ENCODE measurements at places on chromosomes 6 and 20.

DNA sequence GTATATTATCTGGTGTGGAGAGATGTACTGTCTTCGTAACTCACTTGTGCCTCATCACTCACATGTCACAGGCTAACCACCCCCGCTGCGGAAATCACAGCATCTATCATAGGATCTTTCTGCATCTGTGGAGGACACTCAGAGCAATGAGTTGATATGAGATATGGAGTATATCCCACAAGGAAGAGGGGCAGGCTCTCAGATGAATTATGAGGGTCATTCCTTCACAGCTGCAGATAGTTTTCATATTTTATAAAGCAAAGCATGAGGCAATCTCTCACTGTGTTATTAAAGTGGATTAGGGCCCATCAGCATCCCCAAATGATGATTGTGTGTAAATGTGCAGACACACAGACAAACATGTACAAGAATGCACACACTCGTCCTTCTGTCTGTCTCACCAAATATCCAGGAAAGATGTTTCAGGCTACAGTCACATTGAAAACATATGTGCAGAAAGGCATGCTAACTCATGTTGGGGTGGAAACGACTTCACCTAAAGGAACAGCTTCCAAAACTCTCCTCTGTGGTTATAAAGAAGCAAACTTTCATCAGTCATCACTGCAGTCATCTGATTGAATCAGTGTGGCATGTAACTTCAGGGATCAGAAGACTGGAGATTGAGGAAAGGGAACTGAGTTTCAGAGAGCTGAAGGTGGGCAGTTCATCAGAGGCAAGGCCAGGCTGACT is 164.7 kb downstream of the FOXC1 start:
- DNase-seq = no peak

DNA sequence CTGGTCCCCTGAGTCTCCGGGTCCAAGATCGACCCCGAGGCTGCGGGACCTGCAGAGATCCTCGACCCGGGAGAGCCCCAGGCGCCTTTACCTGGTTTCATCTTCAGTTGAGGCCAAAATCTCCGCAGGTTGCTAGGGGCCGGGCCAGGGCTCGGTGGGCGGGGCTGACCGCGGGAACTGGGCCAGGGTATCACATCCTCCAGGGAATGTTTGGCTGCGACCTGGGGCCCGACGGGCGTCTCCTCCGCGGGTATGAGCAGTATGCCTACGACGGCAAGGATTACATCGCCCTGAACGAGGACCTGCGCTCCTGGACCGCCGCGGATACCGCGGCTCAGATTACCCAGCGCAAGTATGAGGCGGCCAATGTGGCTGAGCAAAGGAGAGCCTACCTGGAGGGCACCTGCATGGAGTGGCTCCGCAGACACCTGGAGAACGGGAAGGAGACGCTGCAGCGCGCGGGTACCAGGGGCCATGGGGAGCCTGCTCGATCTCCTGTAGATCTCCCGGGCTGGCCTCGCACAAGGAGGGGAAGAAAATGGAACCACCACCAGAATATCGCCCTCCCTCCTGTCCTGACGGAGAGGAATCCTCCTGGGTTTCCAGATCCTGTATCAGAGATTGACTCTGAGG is 53.8 kb upstream of the POLR1H start:
- no peak for DNase-seq

GRCh38 chr20:9617940-9618339 is 103.5 kb downstream of the LAMP5 start:
- no peak for DNase-seq

- no peak for DNase-seq
These were observed 204.6 kb downstream of the CD83 start for GRCh38 chr6:14321992-14322772.

DNA sequence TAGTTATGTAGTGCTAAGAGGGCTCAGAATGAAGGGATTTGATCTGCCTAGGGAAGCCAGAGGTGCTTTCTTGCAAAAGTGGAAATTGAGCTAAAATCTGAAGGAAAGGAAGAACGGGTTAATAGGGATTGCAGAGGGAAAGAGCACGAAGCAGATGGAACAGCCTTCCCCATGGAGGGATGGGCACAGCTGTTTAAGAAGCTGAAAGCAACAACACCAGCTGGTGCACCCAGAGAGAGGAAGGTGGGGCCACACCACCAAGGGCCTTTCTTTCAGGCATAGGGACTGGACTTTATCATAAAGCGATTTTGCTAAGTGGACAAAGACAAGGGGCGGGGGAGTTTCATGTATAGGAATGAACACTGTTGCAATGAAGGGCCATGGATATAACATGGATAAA is 65.8 kb upstream of the SNRPB2 start:
- DNase-seq = no peak

DNA sequence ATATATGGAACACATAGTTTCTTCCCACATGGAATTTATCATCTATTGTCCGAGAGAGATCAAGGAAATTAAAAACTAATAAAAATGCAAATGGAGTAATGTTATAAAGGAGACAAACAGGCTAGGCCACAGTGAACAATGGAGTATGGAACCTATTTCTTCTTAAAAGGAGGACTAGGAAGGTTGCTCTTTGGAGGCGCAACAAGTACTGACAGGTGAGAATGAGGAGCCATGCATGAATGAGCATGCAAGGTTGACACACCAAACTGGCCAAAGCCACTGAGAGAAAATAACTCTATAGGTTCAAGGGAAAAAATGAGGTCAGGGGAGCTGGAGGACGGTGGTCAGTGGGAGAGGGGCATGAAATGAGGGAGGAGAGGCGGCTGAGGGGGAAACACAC is 40.9 kb downstream of the PSMB1 start:
- no peak for DNase-seq

- DNase-seq = no peak
These were observed 16.1 kb upstream of the TSBP1 start for GRCh38 chr6:32387589-32388340.

DNA sequence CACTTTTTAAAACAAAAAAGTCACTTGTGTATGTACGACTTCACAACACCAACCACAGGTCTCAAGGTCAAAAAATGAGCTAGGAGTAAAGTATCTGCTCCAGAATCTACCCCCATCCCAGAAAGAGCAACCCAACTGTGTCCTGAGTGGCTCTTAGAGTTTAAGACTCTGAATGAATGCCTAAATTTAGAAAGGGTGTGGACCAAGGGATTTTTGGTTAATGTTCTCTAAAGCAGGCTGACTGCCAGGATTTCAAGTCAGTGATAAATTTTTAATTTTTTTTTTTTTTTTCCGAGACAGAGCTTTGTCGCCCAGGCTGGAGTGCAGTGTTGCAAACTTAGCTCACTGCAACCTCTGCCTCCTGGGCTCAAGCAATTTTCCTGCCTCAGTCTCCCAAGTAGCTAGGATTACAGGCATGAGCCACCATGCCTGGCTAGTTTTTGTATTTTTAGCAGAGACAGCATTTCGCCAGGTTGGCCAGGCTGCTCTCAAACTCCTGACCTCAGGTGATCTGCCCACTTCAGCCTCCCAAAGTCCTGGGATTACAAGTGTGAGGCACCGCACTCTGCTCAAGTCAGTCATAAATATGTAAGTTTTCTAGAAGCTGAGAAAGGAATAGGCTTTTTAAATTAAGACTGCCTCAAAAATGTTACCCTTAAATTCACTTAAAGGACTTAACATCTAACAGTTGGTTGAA is 20.2 kb downstream of the STAU1 start:
- DNase-seq = no peak

DNA sequence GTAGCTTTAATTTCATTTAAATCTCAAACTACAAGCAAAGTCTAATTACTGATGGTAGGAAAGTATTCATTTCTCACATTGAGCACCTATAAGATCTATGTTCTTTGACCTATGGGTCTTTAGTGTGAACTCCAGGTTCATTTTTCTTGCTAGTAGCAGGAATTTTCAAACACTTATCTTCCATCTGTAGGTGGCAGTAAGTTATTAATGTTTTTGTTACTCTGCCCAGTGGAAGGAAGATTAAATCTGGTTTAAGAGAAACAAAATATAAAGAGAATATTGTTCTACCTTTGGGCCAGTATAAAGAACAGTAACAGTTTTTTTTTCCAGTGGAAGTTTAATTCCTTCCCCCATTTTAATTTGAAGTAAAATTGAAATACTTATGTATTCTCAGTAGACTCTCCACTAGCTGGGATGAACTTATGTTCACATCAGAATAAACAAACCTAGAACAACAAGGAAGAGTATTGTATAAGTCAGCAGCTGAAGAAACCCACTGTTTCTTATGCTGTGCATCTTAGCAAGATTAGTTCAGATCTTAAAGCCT is 328.2 kb downstream of the PHF3 start:
- DNase-seq = no peak

DNA sequence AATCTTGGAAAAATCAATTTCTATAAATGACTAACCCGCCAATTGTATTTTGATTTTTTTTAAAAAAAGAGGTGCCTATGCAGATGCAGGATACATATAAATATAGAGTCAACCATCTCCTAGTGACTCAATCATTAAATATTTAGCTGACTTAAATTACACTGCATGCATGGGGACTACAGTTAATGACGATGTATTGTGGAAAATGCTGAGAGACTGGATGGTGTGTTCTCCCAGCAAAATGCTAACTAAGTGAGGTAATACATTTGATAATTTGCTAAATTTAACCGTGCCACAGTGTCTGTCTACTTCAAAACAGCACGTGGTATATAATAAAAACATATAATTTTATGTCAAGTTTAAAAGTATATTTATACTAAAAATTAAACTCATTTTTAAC is 341.6 kb downstream of the PRKN start:
- DNase-seq = no peak

GRCh38 chr6:43454696-43455530 is 435 bp downstream of the DLK2 start:
- no peak for DNase-seq

DNA sequence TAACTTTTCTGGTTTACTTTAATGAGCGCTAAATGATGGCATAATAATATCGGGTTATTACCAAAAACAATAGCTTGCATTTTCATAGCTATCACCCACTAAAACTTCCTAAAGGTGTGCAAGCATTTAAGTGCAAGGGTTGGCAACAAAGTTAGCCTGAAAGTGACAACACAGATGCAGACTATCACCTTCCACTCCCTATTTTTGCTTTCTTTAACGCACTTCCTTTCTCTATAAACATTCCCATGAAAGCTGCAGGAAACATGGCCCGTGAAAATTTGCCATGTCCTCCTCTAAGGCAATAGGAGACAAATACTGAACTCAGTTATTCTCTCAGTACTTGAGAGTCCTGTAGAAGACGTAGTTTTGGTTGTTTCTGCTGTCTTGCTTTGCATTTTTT is 2.7 kb downstream of the MYCT1 start:
- no peak for DNase-seq

- DNase-seq = no peak
These were observed 48.6 kb downstream of the DAAM2 start for GRCh38 chr6:39840781-39841180.

DNA sequence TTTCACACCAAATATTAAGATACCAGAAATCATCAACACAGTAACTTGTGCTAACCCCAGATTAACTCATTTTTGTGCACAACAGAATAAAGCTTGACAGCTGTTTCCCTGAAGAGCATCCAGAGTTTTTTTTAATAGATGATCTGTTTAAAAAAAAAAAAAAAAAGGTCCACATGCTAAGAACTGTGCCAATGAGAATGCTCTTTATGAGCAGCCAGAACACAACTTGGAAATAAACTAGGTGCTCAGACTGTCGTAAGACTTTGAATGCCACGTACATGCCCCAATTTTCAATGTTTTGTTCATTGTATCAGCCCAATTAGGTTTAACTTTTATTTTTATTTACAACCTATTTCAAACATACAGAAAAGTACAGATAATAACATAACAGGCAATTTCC is 47.3 kb downstream of the STAU1 start:
- no peak for DNase-seq

- DNase-seq = no peak
These were observed 4.8 kb downstream of the GMNN start for GRCh38 chr6:24779416-24780016.

Measured in activated CD8-positive, alpha-beta memory T cell treated with anti-CD3 and anti-CD28 coated beads for 4 hours (primary cell).